ENCODE measurements at places on chromosomes 12 and 14.
A peak's percentile ranks its signal among the peaks of the same experiment; 100 is the strongest.

- DNase-seq = peak; percentile 19
Measured at GRCh38 chr12:54173066-54173726, 15.6 kb downstream of the SMUG1 start.

- DNase-seq = no peak
Measured at GRCh38 chr14:50600849-50601248, 40.9 kb downstream of the ATL1 start.

DNA sequence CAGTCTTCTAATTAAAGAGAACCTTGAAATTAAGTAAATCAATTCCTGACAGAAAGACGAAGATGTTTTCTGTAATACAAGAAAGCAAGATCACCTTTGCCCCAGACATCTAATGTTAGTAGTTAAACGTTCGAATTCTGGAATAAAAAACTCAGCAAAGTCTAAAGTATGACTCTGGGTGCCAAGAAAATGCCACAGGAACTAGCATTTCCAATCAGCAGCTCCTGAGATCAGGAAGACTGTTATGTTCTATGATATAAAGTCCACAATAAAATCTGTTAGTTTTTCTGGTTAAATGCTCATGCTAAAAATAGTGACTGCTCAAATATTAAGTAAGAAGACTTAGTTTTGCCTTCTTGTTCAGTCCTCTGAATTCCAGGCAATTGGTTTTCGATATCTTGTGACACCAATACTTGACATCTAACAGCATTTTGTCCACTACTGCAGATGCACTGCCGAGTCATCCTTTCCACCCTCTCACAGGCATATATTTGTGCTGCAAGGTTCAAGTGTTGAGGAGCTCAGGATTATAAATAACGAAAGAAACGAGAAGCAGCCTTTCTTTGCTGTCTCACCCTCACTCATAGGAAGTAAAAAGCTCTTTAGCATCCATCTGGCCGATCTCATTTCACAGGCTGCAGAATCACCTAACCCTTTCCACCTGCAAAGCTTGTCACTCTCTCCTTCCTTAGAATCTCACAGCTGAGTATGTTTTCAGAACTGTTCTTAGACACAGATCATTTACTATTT, 32.0 kb downstream of the SSH1 start:
- peak; percentile 61 for DNase-seq

DNA sequence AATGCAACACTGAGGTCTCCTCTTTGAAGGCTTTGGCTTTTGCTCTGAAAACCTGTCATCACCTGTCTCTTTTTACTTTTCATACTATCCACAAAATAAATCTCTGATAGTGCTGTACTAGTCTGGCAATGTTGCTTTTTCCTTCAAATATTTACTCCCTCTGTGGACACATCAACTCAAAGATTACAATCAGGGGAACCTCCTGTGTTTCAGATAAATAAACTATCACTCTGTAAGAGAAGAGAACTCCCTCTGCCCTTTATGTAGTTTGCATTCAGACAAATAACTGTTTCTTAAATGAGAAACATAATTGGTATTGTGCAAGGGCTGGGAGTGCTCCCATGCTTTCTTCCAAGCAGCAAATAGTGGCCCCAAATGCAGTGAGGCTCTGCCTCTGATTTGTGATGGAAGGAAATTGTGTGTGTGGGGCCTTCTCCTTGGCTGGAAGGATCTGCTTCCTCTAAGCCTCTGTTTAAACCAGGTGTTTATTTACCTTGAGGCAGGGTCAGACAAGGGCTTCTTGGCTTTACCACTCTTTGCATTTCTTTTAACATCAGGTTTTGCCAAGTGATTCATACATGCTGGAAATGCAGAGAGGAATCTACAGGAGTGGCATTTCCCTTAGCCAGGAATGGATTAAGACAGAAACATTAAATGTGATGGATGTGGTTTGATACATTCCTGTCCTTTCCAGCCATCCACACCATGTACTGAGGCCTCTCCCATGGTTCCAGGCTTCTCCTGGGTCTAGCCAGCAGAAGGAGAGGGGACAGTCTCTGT, 69.0 kb downstream of the AKAP6 start:
- peak; percentile 79 for DNase-seq

DNA sequence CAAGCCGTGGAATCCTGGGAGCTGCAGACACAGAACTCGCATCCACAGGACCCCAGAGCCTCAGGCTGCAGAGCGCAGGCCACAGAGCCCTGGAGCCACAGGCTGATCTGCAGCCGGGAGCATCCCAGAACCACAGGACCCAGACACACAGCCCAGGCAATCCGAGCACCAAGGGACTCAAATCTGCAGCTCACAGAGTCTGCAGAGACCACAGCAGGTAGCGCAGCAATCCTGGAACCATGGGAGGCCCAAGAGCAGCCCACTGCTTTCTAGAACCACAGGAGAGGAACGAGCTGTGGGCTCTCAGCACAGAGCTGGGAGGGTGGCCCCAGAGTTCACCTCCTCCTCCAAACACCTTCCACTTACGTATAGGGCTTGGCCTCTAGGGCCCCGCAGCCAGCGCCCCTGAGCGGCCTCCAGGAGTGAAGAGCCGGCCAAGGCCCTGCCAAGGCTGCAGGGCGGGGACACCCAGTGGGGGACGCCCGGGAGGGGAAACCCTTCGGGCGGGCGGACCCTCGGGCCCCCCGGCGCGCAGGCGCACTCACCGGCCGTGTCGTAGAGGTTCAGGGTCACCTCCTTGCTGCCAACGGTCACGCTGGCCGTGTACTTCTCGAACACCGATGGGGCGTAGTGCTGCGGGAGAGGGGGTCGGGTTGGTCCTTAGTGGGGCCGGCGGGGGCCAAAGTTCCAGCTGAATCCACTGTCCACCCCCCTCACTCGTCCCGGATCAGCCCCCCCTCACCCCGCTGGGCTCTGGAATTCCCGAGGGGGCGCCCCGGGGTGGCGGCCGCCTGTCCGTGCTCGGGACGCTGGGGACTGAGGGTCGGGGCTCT, 665 bp downstream of the RHOF start:
- DNase-seq = no peak

DNA sequence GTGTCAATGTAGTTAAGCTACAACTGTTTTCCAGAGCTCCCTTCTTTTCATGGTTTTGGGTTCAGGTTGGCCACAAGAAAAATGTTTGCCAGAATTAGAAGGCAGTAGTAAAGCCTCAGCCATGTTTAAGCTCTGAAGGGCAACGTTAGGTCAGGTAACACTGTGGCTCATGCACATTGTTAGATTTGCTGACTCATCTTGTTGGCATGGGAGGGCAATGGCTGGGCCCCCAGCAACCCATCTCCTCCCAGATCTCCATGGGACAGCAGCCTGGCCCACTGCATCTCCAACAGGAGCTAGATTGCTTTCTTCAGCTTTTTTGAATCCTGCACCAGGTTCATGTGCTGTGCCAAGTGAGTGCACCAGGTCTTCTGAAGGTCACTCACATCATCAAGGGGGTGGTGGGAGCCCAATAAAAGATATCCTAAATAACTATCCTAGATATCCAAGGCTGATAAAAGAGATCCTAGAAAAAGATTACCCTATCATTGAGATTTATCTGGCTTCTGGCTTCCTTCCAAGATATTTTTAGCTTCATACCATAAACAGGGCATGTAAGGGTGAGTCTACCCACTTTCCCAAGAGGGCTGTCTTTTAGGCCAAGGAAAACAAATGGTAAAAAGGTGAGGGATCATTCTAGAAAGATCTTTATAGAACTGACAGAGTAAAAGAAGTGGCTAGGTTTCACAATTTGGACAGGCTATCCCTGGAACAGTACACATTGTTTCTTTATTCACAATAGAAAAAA, 28.9 kb downstream of the PTGER2 start:
- DNase-seq = peak; percentile 56

DNA sequence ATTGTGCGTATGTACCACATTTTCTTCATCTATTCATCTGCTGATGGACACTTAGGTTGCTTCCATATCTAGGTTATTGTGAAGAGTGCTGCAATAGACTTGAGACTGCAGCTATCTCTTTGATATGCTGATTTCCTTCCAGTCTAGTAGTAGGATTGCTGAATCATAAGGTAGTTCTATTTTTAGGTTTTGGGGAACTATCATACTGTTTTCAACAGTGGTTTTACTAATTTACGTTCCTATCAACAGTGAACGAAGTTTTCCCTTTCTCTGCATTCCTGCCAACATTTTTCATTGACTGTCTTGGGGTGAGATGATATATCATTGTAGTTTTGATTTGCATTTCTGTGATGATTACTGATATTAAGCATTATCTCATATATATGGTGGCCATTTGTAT, 482.2 kb downstream of the SLC16A7 start:
- no peak for DNase-seq

- no peak for DNase-seq
Measured at GRCh38 chr12:116241157-116241759, 36.2 kb downstream of the MED13L start.

GRCh38 chr12:64635356-64635998, 25.2 kb downstream of the RASSF3 start:
- DNase-seq = no peak

Measured in fibroblast of skin of back (primary cell).